ENCODE measurements at places on chromosomes 13 and 19.

DNA sequence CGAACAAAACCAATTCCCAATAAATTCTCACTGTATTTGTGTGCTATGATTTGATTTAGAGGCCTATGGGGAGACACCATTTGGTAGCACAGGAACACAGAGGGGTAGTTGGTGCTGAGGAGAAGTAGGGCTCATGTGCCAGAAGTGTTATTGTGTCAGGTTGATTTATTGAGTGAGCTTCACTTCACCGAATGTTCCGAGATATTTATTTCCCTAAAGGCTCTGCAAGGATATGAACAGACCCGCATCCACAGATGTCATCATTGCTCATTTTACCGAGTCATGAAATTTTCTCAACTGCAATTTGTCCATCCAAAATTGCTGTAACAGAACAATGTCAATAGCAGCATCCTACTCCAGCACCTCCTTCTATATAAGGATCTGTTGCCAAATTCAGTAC lies 69.5 kb downstream of the DACH1 start:
- no peak for DNase-seq

- DNase-seq: no peak
These were observed 82.0 kb downstream of the COL4A1 start for GRCh38 chr13:110225003-110225402.

- no peak for DNase-seq
These were observed 12.0 kb upstream of the CRTC1 start for GRCh38 chr19:18671303-18672043.

- no peak for DNase-seq
These were observed 676 bp upstream of the POLRMT start for GRCh38 chr19:633786-634639.

DNA sequence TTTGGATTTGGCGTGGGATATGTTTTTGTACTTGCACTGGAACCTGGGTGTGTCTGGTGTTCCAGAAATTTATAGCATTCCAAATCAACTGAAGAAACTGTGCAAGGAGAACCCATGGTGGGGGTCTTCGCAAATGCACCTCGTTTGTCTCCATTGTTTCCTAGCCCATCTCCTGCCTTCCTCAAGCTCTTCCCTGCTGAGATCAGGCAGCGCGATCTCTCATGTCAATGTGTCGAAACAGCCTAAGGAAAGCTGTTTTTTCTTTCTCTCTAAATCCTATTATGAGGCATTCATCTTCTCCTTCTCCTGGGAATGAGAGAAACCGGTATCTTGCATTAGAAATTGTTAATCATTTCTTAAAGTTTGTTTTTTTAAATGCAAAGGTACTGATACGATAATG lies 131.0 kb downstream of the KLF5 start:
- DNase-seq: no peak

Data from fibroblast of pulmonary artery (primary cell).